ENCODE measurements at places on chromosomes 3 and 15.

GRCh38 chr3:49976942-49977341 is 37.0 kb downstream of the RBM6 start:
- no peak for DNase-seq

DNA sequence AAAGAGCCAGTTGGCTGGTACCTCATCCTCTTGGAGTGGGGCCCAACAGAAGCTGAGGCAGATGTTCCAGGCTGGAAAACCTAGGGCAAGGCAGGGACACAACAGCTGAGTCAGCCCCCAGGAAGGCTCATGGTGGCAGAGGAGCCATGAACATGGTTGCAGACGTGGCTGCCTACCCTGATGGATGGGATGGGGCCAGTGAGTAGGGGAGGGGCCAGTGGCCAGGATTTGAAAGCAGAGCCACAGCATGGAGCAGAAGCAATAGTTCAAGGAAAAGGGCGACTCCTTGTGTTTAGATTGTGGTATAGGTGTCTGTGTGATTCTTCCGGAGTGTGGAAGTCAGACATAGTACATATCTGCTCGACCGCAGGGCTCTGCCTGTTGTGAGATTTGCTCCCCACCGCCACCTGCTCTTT is 24.2 kb downstream of the PXYLP1 start:
- DNase-seq, result peak; percentile 10

DNA sequence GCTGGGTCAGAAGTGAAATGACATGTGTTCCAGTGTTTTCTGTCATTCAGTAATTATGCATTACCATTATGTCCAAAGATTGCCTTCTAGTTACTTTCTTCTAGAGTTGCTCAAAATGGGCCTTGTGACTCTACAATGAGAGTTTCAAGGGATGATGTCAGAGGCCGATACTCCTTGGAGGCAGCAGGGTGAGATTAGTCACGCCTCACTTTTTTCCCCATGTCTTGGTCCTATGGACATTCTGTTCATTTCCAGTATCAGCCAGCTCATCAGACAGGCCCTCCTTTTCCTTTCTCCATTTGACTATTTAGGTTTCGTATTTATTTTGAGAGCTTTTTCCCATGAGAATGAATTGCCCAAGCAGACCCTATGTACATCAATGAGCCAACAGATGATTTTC is 17.5 kb downstream of the VGLL3 start:
- peak; percentile 96 for DNase-seq

GRCh38 chr15:78175330-78175729 is 26.2 kb downstream of the IDH3A start:
- DNase-seq, result no peak

DNA sequence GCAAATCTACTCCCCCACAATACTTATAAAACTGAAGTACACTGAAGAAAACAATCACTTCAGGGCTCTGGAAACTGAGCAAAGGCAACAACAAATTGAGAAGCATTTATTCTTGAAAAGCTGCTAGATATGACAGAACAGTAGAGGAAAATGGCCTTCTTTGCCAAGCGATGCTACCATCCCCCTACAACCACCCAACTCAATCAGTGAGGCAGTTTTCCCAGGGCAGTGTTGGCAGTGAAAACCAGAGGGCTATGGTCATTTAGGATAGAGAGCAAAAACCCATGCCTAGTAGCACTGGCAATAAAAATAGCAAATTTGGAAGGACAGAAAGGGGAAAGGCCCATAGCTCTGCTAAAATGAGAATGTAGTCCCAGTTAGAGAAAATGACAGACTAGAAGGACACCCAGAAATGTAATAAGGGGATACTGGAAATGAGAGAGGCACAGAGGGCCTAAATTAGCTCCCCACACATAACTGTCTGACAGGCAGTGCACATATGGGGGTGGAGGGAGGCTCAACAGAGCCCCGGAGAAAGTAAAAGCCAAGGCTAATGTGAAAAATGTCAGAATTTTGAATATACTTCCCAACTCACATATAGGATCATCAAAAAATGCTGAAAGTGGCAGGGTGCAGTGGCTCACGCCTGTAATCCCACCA is 143.5 kb downstream of the GSK3B start:
- no peak for DNase-seq

GRCh38 chr3:41681479-41681878 is 280.4 kb downstream of the ULK4 start:
- peak; percentile 96 for DNase-seq

DNA sequence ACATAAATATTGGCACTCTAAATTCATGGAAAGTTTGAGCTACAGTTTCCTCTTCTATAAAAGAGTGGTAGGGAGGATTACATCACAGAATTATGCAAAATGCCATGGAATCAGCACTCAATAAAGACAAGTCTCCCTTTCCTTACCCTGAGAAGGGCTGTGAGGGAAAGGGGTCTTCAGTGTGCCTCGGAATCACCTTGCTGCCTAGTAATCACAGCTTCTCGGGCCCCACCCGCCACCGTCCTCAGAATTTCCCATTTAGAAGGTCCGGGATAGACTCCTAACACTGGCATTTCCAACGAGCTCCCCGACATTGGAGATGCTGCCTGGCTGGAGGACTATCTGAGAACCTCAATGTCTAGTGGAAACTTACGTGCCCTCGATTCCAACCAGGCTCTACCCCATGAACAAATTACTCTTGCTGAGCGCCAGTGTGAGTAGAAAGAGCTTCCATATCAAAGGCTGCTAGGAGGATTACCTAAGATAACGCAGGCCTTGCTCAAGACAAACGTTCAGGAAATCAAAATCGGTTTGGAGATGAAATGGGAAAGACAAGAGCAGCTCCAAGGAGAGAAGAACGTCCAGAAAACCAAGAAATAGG is 92.1 kb upstream of the CHD2 start:
- no peak for DNase-seq

- no peak for DNase-seq
Measured at GRCh38 chr3:14397531-14397930, 4.9 kb upstream of the SLC6A6 start.

- no peak for DNase-seq
Measured at GRCh38 chr3:10474847-10475246, 30.5 kb downstream of the ATP2B2 start.

DNA sequence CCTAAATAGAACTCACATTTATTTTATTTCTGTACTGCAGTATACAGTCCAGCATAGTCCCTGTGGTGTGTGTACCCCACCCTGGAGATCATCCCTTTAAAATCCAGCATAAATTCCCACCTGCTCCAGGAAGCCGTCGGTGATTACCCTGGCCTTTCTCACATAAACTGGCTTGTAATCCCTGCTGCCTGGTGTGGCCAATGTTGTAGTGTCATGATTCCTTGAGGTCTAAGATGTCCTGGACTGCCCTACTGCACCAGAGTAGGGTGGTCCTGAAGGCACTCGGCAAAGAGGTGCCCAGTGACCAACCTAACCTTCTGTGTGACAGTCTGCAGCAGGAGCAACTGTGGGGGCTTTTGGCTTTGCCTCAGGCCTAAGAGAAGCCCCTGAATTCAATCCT is 58.9 kb downstream of the ITGA11 start:
- no peak for DNase-seq

GRCh38 chr3:30742796-30743619 is 136.6 kb downstream of the TGFBR2 start:
- DNase-seq, result no peak

DNA sequence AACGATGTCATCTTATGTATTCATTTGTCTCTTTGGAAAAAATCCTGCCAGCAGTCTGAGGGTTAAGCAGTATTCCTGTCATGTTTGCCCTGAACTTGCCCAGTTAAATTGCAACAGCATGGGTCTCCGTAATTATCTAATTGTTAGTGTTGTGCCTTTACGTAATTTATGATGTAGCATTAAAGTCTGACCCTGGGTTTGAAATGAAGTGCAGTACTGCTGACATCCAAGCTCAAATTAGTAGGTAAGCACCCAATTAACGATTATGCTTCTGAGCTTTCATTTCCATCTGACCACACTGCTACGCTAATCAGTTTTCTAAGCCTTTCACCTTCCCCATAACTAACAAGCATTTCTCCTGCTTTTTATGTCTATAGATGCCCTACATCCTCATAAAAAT is 241.8 kb downstream of the ARRDC4 start:
- DNase-seq, result no peak

DNA sequence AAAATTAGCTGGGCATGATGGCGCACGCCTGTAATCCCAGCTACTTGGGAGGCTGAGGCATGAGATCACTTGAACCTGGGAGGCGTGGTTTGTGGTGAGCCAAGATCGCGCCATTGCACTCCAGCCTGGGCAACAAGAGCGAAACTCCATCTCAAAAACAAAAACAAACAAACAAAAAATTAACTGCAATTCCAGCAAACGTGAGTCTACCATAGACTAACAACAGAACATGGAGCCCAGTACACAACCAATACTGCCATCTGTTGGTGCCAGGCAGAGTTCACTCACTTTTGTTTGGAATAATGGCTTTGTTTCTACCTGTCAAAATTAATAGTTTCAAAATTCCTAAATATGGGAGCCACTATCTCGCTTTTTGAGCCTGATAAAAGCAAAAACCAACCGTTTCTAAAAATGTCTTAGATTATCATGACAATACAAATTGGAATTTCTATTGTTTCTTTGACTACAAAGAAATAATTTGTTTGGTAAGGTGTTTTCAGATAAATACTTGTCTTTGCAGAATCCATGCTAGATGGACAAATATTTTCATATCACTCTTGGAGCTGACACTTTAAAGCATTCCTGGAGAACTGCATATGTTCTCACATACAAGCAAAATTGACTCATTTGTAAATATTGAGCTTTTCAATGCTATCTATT is 45.0 kb downstream of the GPR176 start:
- DNase-seq, result peak; percentile 64

- no peak for DNase-seq
Measured at GRCh38 chr3:101867511-101867910, 18.2 kb downstream of the NFKBIZ start.

DNA sequence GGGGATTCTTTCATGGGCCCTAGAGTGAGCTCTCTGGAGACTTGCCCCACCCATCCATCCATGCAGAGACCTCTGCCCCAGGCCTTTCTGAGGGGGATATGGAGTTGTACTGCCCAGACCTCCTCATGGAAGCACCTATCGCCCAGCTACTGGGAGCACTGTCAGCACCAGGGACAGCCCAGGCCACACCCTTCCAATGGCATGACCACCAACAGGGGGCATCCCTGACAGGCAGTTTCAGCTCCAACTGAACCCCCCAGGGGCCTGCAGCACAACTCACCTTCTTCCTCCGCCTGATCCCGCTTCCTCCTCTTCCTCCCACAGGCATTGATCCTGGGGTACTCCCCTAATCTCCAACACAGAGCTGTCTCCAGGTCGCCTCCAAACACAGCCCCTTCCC is 21.8 kb downstream of the MRPS11 start:
- DNase-seq, result no peak

DNA sequence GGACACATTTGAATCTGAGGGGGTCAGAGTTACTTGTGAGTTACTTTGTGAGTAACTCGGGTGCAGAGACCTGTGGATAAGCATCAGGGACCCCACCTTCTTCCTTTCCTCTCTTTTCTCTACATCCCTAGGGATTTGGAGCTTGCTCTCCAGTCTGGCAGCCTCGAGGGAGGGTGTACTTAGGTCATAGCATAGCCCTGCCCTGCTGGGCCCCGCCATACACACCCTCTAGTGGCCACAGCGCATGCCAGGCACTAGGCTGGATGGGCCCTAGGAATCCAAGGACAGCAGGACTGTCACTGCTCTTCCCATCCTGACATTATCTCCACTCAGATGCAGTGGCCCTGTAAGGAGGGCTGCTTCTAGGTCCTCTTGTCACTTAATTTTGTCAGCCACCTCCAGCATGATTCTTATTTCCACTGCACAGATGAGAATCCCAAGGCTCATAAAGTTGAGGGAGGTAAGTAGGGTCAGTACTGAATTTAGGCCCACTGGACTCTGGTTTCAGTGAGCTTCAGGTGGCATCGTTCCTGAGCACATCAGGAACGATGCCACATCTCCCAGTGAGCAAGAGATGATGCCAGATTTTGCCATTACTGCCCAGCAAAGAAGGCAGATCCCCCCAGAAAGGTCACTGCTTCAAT is 3.6 kb upstream of the SMAD6 start:
- DNase-seq, result peak; percentile 77

- DNase-seq, result no peak
Measured at GRCh38 chr3:71956716-71957115, 171.8 kb upstream of the PROK2 start.

GRCh38 chr3:173404156-173404555 is 6.6 kb downstream of the NLGN1 start:
- DNase-seq, result no peak

DNA sequence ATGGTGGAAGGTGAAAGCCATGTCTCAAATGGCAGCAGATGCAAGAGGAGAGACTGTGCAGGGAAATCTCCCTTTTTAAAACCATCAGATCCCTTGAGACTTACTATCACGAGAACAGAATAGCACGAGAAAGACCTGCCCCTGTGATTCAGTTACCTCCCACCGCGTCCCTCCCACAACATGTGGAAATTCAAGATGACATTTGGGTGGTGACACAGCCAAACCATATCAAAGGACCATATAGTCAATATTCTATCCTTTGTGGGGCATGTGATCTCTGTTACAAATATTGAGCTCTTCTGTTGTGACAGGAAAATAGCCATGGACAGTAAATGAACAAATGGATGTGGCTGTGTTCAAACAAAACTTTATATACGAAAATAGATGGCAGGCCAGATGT is 77.2 kb upstream of the ACKR4 start:
- no peak for DNase-seq

- peak; percentile 17 for DNase-seq
Measured at GRCh38 chr3:77298417-77298816, 258.5 kb downstream of the ROBO2 start.

- no peak for DNase-seq
Measured at GRCh38 chr15:76391309-76391708, 54.7 kb downstream of the ISL2 start.

All from fibroblast of gingiva (primary cell).